COLO829 (cell line): ENCODE measurements at places on chromosomes 1 and 21.

DNA sequence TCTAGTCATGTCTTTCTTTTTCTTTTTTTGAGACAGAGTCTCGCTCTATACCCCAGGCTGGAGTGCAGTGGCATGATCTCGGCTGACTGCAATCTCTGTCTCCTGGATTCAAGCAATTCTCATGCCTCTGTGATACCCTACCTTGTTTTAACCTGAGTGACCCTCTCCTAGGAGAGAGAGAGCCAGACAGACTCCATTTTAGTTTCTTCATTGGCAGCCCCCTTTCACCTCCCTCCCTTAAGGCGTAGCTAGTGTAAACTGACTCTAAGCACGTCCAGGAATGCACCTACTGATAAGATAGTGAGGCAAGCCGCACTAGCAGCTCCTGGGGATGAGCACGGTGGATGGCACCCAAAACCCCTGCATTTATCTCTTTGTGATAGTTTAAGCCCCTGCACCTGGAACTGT, 5.2 kb upstream of the PKNOX1 start:
- no peak for DNase-seq

DNA sequence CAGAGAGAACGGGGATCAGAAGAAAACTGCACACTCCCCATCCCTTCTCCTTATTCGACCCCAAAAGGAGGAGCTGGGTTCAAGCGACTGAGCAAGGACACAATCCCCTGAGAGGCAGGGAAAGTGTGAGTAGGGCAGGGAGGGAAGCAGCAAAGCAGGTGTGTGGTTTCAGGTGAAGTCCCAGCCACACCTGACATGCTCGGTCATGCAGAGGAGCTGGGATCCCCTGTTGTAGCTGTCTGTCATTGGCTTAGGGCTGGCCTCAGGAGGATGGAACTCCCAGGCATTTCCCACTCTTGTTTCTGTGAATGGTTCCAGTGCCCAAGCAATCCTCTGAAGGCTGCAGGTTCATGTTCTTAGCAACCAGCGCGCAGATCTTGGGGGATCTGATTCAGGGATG, 150.7 kb downstream of the DSCAM start:
- no peak for DNase-seq

DNA sequence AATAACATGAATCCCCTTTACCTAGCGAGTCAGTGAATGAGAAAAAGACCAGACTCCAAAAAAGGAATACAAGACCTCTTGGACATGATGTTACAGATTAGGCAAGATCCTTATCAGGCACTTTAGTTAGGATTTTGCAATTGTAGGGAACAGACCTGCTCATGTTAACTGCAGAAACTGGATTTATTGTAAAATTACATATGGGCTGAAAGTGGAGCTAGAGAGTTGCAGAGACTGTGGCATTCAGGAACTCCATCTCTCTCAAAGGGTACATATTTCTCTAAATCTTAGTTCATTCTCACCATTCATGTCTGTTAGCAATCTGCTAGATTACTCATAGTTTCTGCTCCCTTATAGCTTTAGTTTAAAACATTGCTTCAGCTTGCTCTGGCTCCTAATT, 142.2 kb downstream of the PAPPA2 start:
- no peak for DNase-seq

DNA sequence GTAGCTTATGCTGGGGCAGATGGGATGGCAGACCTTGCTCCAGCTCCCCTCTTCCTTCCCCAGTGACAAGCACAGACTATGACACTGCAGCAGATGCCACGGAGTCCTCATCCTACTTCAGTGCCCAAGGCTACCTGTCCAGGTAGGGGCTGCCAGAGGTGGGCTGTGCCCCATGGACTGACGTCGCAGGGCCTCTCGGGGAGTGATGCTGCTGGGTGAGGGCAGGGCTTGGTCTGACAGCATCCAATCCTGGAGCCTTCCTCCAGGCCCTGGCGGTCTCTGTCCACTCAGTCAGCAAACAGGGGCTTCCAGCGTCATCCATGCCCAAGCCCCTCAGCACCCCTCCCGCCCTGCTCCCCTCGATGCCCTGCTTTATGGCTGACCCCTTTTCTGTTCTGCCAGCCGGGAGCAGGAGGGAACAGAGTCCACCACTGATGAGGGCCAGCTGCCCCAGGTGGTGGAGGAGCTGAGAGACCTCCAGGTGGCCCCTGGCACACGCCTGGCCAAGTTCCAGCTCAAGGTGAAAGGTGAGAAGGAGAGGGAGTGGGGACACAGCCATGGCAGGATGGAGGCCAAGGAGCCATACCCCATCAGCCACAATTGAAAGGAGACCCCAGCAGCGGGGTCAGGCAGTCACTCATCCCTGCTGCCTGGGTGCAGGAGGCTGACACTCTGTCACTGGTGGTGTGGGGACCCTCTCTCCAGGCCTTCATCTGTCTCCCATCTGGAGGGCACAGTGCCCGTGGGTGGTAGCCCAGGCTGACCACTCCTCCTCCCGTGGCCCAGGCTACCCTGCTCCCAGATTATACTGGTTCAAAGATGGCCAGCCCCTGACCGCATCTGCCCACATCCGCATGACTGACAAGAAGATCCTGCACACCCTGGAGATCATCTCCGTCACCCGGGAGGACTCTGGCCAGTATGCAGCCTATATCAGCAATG, 73.6 kb downstream of the TRIM11 start:
- DNase-seq: no peak

- no peak for DNase-seq
These were observed 90.4 kb downstream of the KCNK1 start for GRCh38 chr1:233704170-233704897.

GRCh38 chr1:12607263-12607662, 10.7 kb downstream of the DHRS3 start:
- no peak for DNase-seq

- DNase-seq: no peak
These were observed 8.9 kb downstream of the LIN28A start for GRCh38 chr1:26419494-26419893.

- DNase-seq: peak; percentile 67
These were observed at the start of gene C1orf198 for GRCh38 chr1:230867903-230868735. C1orf198 (minus strand) TSS chr1:230868521; CDS start chr1:230868512, 9 bp downstream.

DNA sequence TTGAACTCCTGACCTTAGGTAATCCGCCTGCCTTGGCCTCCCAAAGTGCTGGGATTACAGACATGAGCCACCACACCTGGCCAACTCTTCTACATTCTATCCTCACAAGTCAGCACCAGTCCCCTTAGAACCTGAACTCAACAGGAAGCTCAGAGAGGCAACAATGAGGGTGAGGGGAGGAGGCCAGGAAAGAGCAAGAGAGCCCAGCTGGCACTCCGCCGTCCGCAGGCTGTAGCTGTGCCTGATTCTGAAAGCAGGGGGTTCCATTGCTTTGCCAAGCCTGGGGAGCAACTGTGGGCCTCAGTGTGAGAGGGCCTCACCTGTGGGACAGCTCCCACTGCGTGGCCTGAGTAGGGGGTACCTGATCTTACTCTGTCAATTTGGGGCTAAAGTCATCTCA, 18.7 kb downstream of the STK40 start:
- DNase-seq: no peak

DNA sequence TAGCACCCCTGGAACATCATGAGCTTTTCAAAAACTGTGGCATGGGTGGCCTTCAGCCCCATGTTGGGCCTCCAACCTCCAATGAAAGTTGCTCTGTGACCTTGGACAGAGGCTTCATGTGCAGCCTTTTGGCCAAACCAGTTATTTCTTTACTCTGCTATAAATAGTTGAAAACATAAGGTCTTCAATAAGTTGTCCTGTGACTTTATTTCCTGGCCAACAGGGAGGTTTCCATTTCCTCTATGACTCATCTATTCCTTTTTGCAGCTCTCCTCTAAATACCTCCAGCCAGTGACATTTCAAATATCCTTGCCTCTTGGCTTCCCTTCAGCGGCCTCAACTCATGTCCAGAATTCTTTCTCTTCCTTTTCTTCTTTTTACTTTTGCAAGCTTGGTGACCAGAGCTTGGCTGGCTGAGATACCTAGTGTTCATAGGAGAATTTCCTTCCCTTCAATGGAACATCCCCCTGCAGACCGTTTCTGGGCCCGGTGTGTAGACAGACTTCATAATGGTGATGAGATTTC, 22.7 kb upstream of the TRIM67 start:
- peak; percentile 89 for DNase-seq

- DNase-seq: no peak
These were observed 409.8 kb downstream of the DISC1 start for GRCh38 chr1:232036181-232036933.

DNA sequence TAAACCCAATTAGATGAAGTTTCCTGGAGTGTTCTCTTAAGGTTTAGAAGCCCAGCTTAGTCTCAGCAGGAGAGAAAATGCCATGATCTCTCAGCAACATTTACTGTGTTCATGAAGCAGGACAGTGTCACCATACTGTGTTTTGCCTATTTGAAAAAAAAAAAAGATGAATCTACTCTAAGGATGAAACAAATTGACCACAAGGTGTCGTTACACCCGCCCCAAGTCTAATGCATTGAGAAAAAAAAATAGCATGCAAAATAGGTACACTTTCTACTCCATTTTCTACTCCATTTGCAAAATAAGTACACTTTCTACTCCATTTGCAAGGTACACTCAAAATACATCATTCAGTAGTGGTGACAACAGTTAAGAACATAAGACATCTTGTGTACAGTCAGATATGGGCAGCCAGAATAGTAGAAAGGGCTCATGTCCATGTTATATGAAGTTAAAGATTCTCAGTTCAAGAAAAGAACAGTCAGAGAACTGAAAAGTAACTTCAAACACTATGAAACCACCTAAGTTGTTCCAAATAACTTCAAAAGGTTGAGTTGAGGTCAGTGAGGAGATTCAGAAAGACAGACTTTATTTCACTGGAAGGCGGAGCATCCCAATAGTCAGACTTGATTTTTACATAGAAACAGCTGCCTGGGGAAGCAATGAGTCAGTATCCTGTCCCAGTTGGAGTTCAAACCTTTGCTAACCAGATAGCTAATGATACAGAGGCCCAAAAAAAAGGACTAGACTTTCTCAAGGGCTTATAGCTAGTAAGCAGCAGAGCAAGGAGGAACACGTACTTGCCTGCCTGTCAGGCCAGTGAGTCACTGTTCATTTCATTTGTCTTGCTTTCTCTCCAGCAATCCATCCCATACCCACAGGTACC, 13.3 kb downstream of the PLPPR5 start:
- DNase-seq: peak; percentile 8

DNA sequence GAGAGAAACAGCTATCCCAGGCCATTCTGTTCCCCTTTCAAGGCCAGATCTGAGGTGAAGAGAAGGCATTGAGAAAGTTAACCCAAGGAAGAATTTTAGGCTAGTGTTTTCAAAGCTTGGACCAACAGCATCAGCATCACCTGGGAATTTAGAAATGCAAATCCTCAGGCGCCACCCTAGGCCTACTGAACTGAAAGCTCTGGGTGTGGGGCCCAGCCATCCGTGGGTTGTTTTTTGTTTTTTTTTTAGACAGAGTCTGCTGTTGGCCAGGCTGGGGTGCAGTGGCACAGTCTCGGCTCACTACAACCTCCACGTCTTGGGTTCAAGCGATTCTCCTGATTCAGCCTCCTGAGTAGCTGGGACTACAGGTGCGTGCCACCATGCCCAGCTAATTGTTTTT, 98.6 kb downstream of the RNF220 start:
- DNase-seq: no peak

DNA sequence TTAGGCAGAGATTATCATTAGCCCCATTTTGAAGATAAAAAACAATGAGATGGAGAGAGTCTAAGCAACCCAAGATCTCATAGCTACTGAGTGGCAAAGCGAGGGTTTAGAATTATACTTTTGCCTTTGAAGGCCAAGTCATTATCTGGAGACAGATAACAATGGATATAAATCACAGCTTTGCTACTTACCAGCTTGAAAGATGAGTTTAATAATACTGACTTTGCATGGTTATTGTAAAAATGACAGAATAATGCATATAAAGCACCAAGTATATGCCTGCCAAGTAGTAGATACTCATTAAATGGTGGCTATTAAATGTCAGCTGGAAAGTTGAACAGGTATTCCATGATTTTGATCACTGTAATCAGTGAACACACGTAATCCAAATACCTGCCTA, 241.6 kb upstream of the SGIP1 start:
- no peak for DNase-seq

GRCh38 chr1:213987422-213987926, 299 bp upstream of the PROX1 start:
- peak; percentile 93 for DNase-seq

DNA sequence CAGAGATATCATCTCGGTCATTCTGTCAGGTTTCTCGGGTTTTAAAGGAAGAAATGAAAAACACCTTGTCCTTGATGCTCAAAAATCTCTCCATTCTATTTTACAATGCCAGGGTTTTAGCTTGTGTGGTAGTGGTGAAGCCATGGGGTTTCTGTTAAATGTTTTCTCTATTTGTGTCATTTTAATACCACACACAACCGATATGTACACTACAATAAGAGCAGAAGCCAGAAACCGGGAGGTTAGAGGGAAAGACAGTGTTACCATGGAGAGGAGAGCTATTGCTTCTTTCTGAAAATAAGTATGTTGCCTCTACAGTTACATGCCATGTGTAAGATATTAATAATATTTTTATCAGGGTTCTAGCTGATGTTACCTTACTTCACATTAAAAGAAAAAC, 2.8 kb downstream of the SLC35D1 start:
- no peak for DNase-seq

GRCh38 chr1:230690101-230690500, 23.8 kb downstream of the AGT start:
- no peak for DNase-seq

GRCh38 chr1:40396420-40396819, 22.9 kb downstream of the SMAP2 start:
- no peak for DNase-seq

- DNase-seq: no peak
These were observed 1.9 kb downstream of the C1orf162 start for GRCh38 chr1:111475701-111476100.
